ENCODE measurements at places on chromosomes 6 and 20.

- no peak for DNase-seq
Measured at GRCh38 chr6:166281104-166281503, 27.1 kb downstream of the PRR18 start.

- DNase-seq = no peak
Measured at GRCh38 chr6:132675749-132676148, 16.8 kb upstream of the TAAR1 start.

DNA sequence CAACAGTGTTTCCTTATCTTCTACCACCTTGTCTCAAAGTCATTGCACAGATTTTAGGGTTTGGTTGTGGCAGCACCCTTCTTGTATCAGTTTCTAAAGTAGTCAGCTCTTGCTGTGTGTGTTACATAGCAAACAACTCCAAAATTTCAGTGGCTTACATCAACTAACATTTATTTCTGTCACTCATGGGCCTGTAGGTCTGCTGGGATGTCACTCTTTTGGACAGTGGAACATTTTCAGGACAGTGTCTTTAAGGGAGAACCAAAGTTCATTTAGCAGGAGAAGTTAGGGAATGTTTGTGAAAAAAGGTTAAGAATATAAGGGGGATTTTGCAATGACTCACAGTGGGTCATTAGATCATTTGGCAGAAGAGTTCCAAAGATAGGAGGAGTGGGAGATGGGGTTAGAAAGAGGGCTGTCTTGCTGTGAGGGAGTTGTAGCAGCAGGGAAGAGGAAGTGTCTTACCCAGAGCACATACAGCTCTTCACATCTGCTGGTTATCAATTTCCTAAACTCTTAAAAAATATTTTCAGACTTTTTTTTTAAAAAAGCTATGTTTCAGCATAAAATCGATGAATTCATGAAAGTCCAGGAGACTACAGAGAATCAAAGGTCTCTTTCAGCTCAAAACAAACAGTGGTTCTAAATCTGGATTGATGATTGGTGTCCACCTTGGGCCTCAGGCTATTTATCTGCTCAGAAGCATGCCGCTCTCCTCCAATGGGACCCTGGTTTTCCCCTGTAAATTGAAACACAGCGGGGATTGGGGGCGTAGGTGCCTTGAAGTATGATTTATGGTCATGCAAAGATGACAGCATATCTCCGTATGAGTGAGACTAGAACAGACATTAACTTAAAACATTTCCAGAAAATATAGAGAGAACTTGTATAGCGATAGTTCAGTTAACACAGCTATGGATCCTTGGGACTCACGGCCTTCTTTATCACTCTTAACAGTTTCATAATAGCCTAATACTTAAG is 117.3 kb downstream of the B3GAT2 start:
- DNase-seq = no peak

- DNase-seq = no peak
Measured at GRCh38 chr20:50381075-50381732, 129.0 kb upstream of the PTPN1 start.

DNA sequence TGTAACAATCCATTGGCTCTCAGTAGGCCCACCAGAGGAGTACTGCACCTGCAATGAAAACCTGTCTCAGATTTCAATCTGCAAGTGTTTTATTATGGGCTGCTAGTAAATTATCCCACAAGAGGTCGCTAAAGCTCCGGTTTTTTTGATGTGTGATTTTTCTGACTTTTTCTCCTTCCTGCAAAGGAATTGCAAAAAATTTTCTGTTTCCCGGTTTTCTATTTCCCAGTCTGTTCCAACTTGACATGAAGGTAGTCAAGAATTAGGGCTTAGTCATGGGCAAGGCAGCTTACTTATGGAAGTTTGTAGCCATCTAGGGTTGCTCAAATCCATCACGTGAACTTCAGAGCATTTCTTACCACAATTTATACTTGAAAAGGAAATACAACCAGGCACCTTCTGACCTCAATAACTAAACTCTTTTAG is 38.5 kb upstream of the AHI1 start:
- DNase-seq = peak; percentile 76

GRCh38 chr6:34981951-34982350 is 92.9 kb downstream of the ANKS1A start:
- DNase-seq = no peak

DNA sequence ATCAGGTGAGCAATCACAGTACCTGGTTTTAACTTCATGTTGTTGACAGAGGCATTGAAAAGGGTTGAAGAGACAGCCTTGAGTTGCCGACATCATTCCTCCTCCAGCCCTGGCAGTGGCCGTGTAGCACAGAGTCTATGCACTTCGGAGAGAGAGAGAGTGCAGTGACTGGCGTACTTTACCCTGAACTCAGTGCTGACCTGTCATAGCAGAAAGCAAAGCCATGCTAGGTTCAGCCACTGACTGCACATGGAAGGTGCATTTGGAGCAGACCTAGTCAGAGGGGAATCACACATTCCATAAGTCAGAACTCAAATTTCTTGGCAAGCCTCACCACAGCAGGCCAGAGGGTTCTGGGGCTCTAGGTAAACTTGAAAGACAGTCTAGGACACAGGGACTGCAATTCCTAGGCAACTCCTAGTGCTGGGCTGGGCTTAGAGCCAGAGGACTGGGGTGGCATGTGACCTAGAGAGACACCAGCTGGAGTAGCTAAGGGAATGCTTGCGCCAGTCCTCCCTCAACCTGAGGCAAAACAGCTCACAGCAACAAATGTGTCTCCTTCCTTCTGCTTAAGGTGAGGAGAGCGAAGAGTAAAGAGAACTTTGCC is 69.1 kb downstream of the ELOVL4 start:
- no peak for DNase-seq

DNA sequence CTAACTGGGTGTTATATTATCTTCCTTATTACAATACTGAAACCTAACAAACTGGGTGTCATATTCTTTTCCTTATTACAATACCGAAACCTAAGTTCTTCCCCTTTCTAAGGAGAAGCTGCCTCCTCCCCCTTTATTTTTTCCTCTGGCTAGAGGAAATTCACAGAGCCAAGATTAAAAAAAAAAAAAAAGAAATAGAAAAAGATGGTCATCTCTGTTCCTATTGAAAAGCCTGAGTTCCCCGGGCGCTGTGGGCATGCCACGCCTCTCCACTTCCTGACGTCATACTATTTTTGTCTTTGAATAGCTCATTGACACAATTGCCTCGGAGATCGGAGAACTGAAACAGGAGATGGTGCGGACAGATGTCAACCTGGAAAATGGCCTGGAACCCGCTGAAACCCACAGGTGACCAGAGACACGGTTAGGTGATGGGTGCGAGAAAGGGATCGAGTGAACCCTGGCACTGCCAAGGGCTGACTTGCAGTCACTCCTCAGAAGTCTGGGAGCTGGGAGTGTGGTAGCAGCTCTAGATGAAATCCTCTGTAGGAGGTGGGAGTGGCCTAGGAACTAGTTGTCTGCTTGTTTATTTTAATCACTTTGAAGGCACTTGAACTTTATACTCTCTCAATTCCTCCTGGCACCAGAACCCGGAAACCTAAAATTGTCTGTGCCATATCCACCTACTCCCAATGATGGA is 82.2 kb upstream of the NAA20 start:
- no peak for DNase-seq

GRCh38 chr6:23784301-23784919 is 341.6 kb upstream of the NRSN1 start:
- no peak for DNase-seq

DNA sequence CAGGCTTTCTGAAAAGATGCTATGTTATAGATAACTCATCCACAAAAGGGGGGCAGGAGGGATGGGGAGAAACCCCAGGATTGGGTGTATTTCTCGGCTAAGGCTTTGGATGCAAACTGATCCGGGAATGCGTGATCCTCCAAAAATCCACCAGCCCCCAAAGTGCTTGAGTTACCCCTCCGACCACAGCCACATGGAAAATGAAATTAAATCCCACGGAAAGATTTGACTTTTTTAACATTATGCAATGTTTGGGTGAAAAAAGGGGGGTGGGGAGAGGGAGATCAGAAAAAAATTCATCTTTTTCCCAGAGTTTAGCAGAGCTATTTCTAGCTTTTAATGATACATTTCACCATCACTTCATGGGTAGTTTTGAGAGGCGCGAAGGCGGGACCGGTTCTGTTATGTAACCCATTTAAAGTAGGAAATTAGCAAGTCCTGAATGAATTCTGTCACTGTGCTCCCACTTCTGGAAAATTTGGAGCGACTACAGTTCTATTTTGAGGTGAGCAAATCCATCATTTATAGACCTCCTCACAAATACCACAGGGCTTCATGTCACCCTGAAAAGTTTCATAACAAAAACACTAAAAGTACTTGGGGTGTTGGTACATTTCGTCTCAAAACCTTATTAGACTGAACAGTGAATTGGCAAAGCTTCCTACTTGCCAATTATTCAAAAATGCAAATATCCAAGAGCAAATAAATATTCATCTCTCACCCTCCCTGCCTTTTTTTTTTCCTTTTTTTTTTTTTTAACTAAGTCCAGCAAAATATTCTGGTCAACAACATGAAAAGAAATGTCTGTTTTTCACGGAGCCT is 51.9 kb upstream of the NFATC2 start:
- no peak for DNase-seq

DNA sequence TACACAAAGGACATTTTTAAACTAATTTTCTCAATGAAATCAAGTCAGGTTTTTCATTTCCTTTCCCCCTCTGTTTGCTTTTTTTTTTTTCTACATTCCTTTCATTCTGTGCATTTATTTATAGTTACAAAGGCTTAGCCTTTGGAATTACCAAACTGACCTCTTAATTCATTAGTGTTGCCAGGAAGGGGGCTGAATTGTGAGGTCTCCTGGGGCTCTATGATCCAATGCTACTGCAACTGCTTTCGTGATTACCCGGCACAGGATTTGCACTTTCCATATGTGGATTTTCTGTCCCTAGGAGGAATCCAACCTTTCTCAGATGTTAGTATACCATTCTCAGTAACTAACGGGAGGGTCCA is 35.3 kb downstream of the NEDD9 start:
- DNase-seq = peak; percentile 82

DNA sequence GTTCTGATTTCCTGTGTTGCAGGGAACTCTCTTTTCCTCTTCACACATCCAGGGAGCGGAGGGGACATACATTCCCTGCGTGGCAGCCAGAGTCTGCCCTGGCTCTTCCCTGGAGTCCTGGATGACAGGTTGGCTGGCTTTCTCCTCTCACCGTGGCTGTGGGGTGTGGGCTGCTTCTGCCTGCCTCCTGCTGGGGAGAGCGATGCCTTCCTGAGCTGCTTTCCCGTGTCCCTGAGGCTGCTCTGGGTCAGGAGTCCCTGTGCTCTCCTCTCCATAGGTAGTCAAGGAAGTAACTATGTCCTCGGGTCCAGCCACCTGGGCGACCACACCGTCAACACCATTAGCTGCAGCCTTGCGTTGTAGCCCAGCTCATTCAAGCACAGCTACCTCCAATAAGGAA is 451.7 kb downstream of the QKI start:
- no peak for DNase-seq

DNA sequence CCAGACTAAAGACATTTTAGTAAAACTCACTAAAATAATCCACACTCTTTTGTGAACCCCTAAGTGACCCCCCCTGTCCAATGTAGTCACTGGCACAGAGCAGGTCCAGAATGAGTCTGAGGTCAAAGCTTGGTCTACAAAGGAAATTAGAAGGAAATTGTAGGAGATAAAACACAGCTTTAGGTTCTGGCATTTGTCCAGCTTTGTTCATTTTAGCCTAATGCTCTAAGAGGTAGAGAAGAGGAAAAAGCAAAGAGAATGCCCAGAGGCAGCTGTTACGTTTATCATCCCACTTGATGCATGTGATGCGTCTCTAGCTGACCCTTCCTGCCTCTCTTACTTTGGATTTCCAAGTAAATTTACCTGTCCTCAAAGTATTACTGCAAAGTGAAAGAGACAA is 62.5 kb downstream of the CNKSR3 start:
- DNase-seq = peak; percentile 45

DNA sequence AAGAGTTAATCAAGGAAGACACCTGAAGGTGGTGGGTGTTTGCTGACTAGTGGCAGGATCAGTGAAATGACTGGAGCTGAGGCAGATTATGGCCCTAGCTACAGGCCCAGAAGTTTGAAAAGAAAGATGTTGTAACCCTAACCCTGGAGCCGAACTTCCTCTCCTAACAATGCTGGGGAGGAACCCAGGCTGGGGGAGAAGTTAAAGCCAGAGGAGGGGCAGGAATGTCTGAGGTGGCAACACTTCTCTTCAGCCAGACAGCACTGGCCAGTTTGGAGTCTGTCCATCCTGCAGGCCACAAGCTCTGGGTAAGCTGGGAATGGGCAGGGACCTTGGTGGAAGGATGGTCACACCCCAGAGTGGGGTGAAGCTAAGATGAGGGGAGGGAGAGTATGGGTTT is at the start of gene LST1:
Gene LST1 (plus strand): TSS at position 270 of the 400 bp plus-strand sequence. CDS start 1,023 bp downstream, outside the sequence.
- DNase-seq = no peak

GRCh38 chr6:4270776-4271175 is 135.4 kb upstream of the ECI2 start:
- peak; percentile 50 for DNase-seq

DNA sequence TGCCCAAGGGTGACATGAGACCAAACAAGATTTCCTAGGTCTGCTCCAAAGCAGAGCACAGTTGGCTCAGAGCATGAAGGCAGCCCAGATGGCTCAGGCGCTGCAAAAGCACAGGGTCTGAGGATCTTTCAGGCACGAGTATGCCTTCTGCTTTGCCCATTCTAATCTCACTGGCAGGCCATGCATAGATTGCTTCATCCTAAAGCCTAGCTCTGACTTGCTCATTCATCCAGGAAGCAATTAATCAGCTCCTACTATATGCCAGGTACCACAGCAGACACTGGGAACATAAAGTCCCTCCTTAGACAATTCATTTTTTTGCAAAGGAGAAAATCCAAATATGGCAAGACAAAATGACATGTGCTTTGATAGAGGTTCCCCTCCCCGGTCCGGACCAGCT is 31.2 kb downstream of the GPLD1 start:
- no peak for DNase-seq

DNA sequence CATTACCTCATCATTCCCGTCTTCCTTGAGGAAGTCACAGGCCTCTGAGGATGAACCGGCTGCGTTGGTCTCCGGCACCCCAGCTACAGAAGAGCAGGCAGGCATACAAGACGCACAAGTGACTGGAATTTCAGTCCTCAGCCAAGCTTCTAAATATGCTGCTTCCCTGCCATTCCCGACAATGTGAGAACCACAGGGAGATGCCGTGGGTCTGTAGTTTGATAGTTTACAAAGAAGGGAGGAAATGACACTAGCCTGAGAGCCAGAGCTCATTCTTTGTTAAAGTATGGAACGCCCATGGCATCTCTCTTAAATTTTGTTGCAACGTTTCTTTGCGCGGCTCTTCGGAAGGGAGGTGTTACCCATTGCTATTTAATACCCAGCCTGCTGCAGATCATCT is 25.7 kb downstream of the HEBP2 start:
- DNase-seq = no peak
